ENCODE measurements at places on chromosomes 5 and 9. TPM values are rescaled to one million over a fixed set of nuclear protein-coding genes. Genes with fewer than 3 reads are reported as not detected.

DNA sequence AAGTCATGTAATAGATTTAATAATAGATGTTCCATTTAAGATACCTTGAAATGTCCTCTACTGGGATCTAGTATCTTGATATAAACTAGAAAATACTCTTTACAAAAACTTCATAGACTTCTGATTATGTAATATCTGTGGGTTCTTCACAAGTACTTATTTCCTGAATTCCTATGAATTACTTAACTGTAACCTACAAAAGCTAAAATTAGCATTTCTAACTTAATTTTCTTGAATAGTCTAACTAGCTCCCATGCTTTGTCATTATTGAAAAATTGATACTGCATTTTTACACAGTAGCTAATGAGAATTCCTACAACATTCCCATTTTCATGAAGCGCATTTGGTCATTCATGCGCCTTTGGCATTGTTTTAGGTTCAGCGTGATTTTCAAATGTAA, 1828.2 kb downstream of the MAT2B start:
- no peaks in the 10 kb centered on the region for H3K27me3 ChIP-seq
- no peaks in the 10 kb centered on the region for H3K36me3 ChIP-seq
- H3K27ac ChIP-seq, result no peak overlapping the region
- no peak overlapping the region for H3K4me3 ChIP-seq
- no peaks in the 10 kb centered on the region for H3K4me1 ChIP-seq

The SAXO1 gene
- total RNA-seq, result not detected

The SPAAR gene
- total RNA-seq, result 0.12 TPM

DNA sequence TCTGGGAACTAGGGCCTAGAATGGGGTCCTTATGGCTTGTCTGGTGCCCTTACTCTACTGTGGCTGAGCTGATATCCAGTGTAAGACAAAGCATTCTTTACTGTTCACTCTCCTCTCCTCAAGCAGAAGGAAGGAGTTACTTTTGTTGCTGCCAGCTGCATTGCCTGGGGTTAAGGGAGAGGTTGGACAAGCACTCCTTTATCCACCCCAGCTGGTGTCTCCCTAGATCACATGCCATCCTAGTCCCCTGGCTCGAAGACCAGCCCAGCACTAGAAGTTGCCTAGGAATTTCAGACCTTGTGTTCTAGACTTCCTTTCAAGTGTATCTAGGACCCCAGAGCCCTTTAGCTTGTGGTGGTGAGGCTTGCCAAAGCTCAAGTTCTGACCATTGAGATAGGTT, 1051.5 kb upstream of the C9orf72 start:
- no peak for DNase-seq
- no peak overlapping the region for H3K4me3 ChIP-seq
- no peak overlapping the region for H3K27ac ChIP-seq
- no peaks in the 10 kb centered on the region for H3K36me3 ChIP-seq

DNA sequence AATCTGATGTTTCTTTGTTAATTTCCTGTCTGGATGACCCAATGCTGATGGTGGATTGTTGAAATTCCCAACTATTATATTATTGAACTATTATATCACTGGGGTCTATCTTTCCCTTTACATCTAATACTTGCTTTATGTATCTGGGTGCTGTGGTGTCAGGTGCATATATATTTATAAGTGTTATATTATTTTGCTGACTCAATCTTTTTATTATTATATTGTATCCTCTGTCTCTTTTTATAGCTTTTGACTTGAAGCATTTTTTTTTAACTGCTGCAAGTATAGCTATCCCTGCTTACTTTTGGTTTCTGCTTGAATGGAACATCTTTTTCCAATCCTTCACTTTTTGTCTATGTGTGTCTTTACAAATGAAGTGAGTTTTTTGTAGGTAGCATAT, 255.9 kb downstream of the RAB3C start:
- H3K27ac ChIP-seq, result no peak overlapping the region
- H3K4me3 ChIP-seq, result no peak overlapping the region
- no peaks in the 10 kb centered on the region for H3K27me3 ChIP-seq
- no peak for DNase-seq

DNA sequence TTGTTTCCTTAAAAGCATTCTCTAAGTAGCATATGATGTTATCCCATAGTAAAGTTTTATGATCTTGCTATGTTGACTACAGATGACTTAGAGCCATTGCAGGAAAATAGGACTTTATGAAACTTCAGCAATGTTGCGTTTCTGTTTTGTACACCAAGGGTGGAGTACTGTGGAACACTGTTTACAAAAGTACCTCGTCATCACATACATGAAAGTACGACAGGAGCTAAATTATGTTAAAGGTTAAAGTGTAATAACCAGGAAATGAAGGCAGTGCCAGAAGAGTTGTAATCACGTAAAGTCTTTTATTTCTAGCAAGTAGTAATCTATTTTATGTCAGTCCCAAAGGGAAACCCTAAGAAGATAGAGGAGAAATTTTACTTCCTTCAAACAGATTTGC, 50.9 kb downstream of the C9orf85 start:
- H3K27me3 ChIP-seq, result no peaks in the 10 kb centered on the region
- no peak for DNase-seq
- H3K4me1 ChIP-seq, result no peaks in the 10 kb centered on the region
- H3K27ac ChIP-seq, result no peak overlapping the region
- no peaks in the 10 kb centered on the region for H3K36me3 ChIP-seq

DNA sequence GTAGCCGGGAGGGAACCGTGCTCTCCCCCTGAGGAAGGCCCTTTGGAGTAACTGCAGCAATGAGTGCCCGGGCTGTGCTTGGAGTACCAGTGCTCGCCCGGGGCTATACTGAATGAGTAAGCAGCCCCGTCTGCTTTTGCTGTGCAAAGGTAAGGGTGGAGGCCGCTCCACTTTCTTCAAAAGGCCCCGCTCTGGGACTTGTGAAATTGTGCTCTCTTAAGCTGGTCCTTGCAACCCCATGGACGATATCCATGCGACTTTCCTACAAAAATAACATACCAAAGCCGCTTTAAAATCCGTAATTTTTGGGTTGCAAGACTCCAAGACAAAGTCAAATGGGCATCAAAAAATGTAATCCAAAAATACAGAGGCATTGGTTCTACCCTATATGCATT, 578 bp upstream of the TNFAIP8 start:
- DNase-seq, result no peak
- H3K4me3 ChIP-seq, result peak overlapping the region; percentile 54
- no peaks in the 10 kb centered on the region for H3K4me1 ChIP-seq
- H3K36me3 ChIP-seq, result no peaks in the 10 kb centered on the region

DNA sequence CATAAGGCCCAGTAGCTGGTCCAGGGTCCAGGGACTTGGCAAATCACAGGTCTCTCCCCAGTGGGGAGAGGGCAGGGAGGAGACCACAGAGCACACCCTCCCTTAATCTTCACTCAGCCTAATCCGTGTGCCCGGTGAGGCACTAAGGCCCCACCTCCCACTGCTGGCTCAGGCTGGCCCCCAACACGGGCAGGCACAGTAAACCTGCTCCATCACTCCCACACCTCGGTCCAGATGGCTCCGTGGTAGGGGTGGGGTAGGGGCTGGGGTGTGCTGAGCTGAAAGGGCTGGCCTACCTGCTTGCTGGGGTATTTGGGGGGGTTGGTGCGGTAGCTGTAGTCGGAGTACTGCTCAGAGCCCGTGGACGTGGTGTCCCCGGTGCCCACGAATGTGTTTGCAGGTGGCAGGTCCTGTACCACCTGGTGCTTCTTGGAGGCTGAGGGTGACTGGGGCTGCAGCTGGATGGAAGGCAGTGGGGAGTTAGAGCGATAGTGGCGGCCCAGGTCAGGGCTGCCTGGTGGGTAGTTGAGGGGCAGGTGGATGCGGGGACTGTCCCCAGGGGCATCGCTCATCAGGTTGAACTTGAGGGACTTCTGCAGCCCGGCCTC, 15.2 kb downstream of the PCDH1 start:
- no peak for DNase-seq
- H3K27me3 ChIP-seq, result no peaks in the 10 kb centered on the region
- H3K36me3 ChIP-seq, result peaks cover 3% of the 10 kb centered on the region
- peaks cover 5% of the 10 kb centered on the region for H3K4me1 ChIP-seq

DNA sequence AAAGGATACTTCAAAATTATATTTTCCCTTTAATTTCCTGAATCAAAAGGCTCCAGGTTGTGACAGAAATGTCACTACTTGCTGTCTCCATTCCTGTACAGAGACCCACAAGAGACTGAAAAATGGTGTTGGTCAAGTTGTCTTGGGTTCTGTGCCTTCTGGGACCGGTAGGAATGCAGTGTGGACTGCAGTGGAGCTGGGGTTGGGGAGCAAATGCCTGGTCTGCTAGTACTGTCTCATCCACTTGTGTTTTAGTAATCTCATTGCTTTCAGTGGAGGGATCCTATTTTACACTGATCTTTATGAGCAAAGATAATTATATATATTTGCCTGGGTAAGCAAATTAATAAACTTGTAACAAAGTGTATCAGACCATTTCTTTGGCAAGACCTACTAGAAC, 24.2 kb upstream of the CATSPER3 start:
- no peaks in the 10 kb centered on the region for H3K36me3 ChIP-seq
- no peak overlapping the region for H3K27ac ChIP-seq
- H3K4me1 ChIP-seq, result no peaks in the 10 kb centered on the region
- no peak for DNase-seq
- no peak overlapping the region for H3K4me3 ChIP-seq

DNA sequence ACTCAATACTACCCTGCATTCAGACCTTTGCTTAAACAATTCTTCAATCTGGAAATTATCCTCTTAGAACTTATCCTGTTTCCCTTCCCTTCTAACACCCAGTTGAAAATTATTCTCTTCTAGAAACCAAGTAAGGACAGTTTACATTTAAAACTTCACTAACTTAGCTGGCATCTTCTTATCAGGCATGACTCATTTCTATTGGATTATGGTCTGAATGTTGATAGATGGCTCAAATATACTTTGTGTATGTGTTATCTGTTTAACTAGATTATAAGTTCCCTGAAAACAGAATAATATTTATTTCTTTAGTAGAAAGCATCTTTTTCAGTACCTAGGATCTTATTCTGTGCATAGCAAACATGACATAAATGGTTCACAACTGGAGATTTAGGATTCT, 161.9 kb downstream of the PPP2R2B start:
- H3K4me3 ChIP-seq, result no peak overlapping the region
- DNase-seq, result no peak
- H3K27me3 ChIP-seq, result no peaks in the 10 kb centered on the region
- no peak overlapping the region for H3K27ac ChIP-seq

The TAF11L5 gene
- not detected for total RNA-seq

- no peak overlapping the region for H3K27ac ChIP-seq
- H3K36me3 ChIP-seq, result no peaks in the 10 kb centered on the region
Observed at GRCh38 chr5:180631549-180632383, 17.6 kb downstream of the FLT4 start.

GRCh38 chr9:121650217-121651007, 1.0 kb upstream of the DAB2IP start:
- H3K4me1 ChIP-seq, result peaks cover 26% of the 10 kb centered on the region
- peak overlapping the region; percentile 35 for H3K27ac ChIP-seq
- H3K36me3 ChIP-seq, result no peaks in the 10 kb centered on the region
- peak; percentile 67 for DNase-seq

- peak; percentile 21 for DNase-seq
- H3K27me3 ChIP-seq, result no peaks in the 10 kb centered on the region
- peak overlapping the region; percentile 63 for H3K4me3 ChIP-seq
- H3K36me3 ChIP-seq, result no peaks in the 10 kb centered on the region
- peaks cover 5% of the 10 kb centered on the region for H3K4me1 ChIP-seq
Observed at GRCh38 chr5:77181596-77182304, 28.7 kb upstream of the PDE8B start.

The IL4 gene
- total RNA-seq, result not detected

DNA sequence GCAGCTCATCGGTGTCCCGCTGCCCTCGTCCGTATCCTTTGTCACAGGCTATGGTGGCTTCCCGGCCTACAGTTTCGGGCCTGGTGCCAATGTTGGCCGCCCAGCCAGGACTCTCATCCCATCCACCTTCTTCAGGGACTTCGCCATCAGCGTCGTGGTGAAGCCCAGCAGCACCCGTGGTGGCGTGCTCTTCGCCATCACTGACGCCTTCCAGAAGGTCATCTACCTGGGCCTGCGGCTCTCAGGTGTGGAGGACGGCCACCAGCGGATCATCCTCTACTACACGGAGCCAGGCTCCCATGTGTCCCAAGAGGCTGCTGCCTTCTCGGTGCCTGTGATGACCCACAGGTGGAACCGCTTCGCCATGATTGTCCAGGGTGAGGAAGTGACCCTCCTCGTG, 41.9 kb downstream of the COL15A1 start:
- no peaks in the 10 kb centered on the region for H3K27me3 ChIP-seq
- no peak for DNase-seq
- no peaks in the 10 kb centered on the region for H3K36me3 ChIP-seq
- H3K4me1 ChIP-seq, result no peaks in the 10 kb centered on the region

The SLC28A3 gene
- 5.7 TPM for total RNA-seq

- no peak overlapping the region for H3K27ac ChIP-seq
- no peak for DNase-seq
- H3K27me3 ChIP-seq, result no peaks in the 10 kb centered on the region
- no peaks in the 10 kb centered on the region for H3K4me1 ChIP-seq
- H3K4me3 ChIP-seq, result no peak overlapping the region
- no peaks in the 10 kb centered on the region for H3K36me3 ChIP-seq
Observed at GRCh38 chr5:63923914-63924313, 38.3 kb downstream of the HTR1A start.

DNA sequence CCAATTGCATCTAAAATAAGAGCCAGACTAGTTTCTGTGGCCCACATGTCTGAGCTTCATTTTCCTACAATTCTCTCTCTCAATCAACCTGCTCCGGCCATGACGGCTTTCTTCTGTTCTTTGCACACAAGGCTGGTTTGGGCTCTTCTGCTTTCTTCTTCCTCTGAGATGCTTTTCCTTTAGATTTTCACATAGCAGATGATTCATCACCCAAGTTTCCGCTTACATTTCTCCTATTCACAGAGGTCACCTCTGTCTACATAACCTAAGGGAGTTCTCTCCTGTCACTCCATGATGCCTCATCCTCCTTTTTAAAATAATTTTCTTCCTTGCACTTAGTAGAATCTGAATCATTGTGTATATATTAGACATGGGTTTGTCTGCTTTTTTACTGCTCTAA, 334.6 kb upstream of the TUSC1 start:
- no peaks in the 10 kb centered on the region for H3K4me1 ChIP-seq
- no peaks in the 10 kb centered on the region for H3K36me3 ChIP-seq
- H3K27ac ChIP-seq, result no peak overlapping the region
- H3K4me3 ChIP-seq, result no peak overlapping the region
- no peaks in the 10 kb centered on the region for H3K27me3 ChIP-seq

DNA sequence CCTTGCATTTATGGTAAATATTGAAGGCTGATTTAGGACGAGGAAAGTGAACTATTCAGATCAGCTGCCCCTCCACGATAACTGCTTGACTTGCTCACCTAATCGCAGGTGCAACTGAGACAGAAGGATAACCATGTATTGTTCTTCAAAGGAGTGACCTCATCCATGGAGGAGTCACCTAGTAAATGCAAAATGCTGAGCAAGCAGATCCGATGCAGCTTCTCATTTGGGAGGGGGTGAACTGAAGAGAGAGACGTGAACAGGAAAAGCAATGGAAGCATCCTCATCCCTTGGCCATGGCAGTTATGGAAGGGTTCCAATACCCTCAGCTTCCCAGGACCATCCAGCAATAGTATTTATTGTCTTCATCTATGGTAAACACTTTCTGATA, 47.5 kb downstream of the RASGRF2 start:
- DNase-seq, result no peak
- H3K27ac ChIP-seq, result no peak overlapping the region
- H3K27me3 ChIP-seq, result no peaks in the 10 kb centered on the region
- H3K4me1 ChIP-seq, result no peaks in the 10 kb centered on the region
- H3K4me3 ChIP-seq, result no peak overlapping the region

GRCh38 chr5:140196115-140196814, 21.3 kb downstream of the CYSTM1 start:
- H3K4me1 ChIP-seq, result peaks cover 20% of the 10 kb centered on the region
- no peaks in the 10 kb centered on the region for H3K36me3 ChIP-seq
- H3K27ac ChIP-seq, result peak overlapping the region; percentile 2
- no peaks in the 10 kb centered on the region for H3K27me3 ChIP-seq
- no peak for DNase-seq

The PCDHGA10 gene
- 1.5 TPM for total RNA-seq

All from pancreas (tissue), 10 donors.